Activated T-cell treated with anti-CD3 and anti-CD28 coated beads, Interleukin-2, amount 50 U/mL, for 24 hours (primary cell): ENCODE measurements at places on chromosomes 6 and 20.

DNA sequence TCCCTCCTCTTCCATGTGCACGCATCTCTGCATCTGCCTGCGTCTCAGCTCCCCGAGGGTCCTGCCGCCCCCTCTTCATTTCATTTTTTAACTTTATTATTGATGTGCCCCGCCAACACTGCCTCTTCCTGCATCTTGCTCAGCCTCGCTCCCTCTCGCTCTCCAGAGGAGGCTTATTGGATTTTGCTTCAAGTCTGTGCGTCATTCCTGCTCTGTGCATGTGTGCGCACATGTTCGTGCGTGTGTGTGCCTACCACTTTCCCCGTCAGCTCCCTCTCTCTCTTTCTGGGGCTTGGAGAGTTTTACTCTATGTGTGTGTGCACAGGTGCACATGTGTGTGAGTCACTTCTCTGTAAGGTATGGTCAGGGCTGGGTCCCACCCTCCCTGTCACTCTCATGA lies 71.8 kb upstream of the NNAT start:
- DNase-seq, result no peak

DNA sequence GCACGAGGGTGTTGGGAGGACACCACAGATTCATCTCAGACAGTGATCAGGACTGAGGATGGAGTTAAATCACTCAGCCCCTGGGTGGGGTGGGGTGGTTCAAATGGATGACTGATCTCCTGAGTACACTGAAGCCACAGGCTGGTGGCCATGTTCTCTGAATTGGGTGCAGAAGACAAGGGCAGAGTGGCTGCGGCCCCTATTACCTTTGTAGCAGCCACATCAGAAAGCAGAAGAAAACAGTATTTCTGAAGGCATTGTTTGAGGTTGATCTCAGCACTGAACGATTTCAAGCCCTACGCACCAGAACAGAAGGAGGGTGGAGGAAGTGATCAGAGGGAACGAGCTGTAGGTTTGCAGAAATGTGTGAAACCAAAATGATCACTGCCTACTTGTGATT lies 71.6 kb downstream of the SH3BGRL2 start:
- DNase-seq, result peak; percentile 35

DNA sequence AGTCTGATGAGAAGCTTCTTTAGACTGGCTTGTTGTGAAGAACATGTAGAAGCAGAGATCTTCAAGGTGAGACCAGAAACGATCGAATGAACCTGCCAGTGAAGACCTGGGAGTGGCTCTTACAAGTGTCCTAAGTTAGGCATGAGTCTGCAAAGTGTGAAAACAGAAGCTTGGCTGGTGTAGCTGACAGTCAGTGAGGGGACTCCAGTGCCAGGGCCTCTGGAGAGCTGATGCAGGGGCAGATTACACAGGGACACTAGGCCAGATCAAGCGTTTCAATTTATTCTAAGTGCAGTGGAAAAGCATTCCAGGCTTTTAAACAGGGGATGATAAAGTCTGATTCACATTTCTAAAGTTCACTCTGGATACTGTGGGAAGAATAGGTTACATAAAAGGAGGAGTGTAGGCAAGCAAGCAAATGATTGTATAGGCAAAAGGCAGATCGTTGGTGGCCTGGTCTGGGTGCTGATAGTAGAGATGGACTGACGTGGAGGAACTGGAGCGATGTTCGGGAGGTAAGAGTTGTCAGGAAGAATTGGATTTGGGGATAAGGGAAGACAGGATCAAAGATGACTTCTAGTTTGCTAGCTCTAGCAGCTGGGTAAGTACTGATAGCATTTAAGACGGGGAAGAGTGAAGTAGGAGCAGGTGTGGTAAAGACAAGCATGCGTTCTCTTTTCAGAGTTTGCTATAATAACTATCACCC lies 133.5 kb downstream of the MAN1A1 start:
- DNase-seq, result no peak

GRCh38 chr6:35084041-35084491 lies 57.1 kb downstream of the TCP11 start:
- DNase-seq, result no peak

DNA sequence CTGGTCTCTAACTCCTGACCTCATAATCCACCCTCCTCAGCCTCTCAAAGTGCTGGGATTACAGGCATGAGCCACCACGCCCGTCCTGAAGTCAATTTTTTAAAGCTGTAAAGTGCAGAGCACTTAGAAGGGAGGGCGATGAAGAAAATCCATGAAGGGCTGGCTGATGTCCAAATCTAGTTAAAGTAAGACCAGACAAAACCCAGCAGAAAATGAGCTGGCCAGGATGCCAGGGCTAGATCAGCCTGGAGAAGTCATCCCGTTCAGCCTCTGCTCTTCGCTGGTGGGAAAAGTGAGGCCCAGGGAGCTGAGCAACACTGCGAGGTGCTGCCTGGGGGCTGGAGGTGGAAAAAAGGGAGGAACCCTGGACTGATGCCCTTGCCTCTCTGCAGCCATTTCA lies 3.1 kb downstream of the BPIFB4 start:
- DNase-seq, result no peak

DNA sequence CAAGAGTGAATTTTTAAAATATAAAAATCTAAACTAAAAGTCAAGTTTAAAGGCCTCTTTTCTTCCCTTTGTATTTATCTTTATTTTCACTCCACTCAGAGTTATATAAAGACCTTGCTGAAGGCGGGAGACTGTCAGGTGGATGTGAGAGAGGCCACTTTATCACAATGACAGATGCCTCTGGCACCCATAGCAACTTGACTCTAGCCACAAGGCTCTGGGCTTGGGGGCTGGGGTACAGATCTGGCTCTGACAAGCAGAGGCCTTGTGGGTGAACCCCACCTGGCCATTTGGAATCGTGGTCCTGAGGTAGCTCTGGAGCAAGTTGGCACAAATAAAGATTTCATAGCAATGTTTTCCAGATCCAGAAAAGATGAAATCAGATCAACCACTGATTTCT lies 417.2 kb downstream of the RFPL4B start:
- DNase-seq, result no peak

DNA sequence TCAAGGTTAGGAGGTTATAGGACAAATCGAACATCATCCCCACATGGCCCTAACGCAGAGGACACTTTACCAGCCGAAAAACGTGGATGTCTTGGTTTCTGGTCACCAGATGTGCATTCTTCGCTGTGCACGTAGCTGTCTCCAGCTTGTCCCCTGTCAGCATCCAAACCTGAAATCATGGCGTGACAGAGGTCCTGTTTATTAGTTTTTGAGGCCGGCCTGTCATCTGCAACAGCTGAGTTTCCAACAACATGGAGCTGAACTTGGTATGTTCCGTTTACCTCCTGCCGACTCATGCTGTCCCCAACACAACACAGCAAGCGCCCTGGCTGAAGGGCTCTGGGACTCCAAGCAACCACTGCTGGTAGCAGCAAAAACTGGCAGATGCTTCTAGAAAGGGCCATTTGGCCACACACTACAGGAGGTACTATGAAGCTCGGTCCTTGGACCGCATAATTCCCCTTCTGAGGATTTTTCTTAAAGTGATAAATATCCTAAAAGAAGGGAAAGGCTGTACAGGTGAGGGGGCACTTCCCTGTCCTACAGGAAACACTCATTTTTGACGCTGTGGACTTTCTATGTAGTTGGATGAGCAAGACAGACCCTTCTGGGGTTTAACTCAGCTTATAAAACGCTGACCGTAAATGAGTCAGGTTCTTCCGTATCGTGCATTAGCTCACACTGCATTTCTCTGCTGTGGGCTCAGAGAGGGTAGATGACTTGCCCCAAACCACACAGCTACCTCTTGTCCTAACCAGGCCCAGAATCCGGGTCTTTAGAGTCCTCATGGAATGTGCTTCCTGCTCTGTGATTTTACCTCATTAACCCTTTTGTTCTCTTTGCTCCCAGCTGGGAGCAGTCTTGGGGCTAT lies 79.7 kb upstream of the NFATC2 start:
- no peak for DNase-seq

DNA sequence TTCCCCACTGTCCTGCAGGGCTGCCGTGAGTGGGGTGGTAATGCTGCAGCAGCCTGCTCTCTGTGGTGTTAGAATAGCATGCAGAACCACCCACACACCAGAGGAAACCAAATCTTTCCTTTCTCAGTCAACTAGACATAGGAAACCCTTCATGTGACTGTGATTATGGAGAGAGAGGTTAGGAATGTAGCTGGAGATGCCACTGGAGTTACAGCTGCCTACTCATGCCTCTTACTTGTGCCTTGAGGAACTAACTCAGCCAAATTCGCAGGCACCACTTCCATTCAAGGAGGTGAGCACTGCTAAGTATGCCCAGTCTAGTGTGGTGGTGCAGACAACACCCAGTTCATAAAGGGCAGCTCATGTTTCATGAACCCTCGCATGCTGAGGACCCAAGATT lies 27.4 kb downstream of the MUC22 start:
- no peak for DNase-seq

- DNase-seq, result no peak
Observed at GRCh38 chr20:21554985-21555384, 41.1 kb upstream of the NKX2-2 start.

DNA sequence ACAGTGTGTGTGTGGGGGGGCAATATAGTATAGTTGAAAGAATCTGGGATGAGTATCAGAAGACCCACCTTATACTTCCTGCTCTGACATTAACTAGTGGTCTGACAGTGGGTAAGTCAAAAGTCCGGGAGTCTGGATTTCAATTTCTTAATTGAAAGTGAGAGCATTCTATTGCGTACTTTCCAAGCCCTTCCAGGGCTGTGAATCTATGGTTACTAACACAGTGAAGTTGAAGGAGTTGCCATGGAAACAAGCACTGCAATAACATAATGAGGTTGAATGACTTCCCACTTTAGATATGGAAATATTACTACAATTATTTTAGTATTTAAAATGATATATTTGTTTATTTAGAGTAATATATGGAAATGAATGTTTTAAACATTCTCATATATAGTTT lies 80.2 kb downstream of the MLIP start:
- no peak for DNase-seq

- no peak for DNase-seq
Observed at GRCh38 chr6:121413879-121414278, 21.6 kb upstream of the GJA1 start.

DNA sequence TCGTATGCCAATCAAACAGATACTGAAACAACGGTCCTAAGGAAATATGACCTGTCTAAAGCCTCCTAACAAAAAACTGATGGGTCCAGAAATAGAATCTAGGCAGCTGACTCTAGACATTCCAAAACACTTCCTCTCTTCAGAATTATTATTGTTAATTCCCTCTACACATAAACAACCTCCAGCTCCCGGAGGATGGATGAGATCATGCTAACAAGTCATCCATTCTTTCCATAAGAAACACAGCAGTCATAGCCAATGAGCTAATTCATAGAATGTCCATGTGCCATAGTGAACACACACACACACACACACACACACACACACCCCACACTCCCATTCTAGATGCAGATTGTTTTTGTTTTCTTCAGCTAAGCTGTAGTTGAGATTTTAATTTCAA lies 44.3 kb downstream of the HDGFL1 start:
- DNase-seq, result no peak

GRCh38 chr6:27752038-27752885 lies 159.9 kb downstream of the OR2B2 start:
- DNase-seq, result peak; percentile 73

DNA sequence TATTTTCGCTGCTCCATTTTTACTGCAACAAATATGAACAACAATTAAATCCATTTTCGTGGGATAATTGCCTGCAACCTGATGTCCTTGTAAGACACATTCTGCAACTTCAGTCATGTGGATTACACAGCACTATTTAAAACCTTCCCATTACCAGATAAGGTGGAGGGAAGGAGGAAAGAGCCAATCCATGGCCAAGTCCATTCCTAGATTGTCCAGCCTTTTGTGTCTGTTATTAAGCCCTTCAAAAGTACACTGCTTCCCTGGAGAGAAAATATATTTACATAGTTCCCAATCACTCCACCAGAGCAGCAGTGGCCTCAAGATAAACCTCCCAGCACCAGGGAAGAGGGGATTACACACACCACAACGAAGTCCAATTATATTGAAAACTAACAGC lies 347.9 kb downstream of the CDH26 start:
- no peak for DNase-seq

DNA sequence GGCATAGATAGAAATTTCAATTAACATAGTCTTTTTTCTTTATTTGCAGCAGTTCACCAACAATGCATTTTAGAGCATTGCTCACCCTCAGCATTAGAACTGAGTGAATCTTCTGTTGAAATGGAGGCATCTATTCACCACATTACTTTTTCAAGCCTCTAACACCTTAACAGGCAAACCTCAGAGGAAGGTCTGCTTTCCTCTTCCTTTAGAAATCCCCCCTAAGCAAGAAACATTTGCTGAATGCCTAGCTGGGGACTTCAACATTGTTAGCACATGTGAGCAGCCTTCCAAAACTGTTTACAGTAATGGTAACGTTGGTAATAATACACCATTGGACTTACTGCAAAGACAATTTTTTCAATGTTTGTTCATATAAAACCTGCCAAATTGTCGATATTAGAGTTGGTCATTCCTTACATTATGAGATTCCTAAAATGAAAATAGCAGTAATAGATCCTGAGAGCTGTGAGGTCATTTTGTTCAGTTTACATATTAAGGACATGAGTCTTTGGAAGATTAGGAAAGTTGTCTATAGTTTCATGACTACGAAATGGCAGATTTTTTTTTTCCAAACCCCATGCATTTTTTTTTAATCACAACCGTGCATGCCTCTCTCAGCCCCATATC lies 20.6 kb upstream of the AKIRIN2 start:
- no peak for DNase-seq

GRCh38 chr6:118522422-118522821 lies 25.7 kb upstream of the PLN start:
- DNase-seq, result no peak

- no peak for DNase-seq
Observed at GRCh38 chr6:168200571-168201134, 118.9 kb downstream of the DACT2 start.

GRCh38 chr6:70168681-70169377 lies 134.1 kb downstream of the COL9A1 start:
- DNase-seq, result no peak
